ENCODE measurements at places on chromosomes 13 and 19.

GRCh38 chr13:30908416-30908980, 2.4 kb downstream of the MEDAG start:
- DNase-seq: peak; percentile 47

GRCh38 chr19:49557641-49558325, 22.6 kb downstream of the NOSIP start:
- DNase-seq: no peak

DNA sequence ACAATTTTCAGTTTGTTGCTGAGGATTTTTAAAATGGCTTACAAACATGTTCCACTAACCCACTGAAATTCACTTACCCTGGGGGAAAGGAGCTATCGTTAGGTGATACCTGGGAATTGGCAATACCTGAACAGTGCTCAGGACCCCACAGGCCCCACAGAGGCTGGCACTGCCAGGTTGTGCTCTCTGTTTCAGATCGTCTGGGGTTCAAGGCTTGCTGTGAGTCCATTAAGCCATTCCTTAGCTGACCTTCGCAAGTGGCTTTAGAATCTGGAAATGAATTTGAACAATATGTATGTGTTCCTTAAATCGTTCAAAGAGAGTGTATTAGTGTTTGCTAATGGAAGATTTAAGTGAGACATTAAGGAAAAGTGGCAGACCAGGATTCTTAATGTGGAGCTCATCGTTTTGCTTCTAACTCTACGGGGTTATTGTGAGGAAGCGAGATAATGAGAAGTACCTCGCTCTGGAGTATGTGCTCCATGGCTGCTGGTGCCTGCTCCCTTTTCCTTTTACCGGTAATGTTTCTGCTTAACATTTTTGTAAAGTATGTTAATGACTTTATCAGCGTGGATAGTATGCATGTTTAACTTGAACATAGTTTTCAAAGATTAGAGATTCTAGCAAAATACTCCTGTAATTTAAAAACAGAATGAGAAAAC, 13.6 kb downstream of the KLF5 start:
- DNase-seq: no peak

GRCh38 chr19:31678421-31678820, 329.2 kb upstream of the TSHZ3 start:
- peak; percentile 21 for DNase-seq

DNA sequence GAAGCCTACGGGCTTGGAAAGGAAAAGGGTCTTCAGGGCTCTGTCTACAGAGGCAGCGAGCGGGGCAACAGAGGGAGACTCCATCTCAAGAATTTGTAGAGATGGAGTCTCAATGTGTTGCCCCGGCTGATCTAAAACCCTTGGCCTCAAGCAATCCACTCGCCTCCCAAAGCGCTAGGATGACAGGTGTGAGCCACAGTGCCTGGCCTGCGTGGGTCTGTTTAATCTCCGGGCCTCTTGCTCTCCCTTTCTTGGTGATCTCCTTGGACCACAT, 8.1 kb downstream of the RPS9 start:
- DNase-seq: peak; percentile 22

- no peak for DNase-seq
Measured at GRCh38 chr19:20271215-20271926, 104.4 kb downstream of the ZNF486 start.

- no peak for DNase-seq
Measured at GRCh38 chr13:42899266-42899665, 92.8 kb downstream of the EPSTI1 start.

DNA sequence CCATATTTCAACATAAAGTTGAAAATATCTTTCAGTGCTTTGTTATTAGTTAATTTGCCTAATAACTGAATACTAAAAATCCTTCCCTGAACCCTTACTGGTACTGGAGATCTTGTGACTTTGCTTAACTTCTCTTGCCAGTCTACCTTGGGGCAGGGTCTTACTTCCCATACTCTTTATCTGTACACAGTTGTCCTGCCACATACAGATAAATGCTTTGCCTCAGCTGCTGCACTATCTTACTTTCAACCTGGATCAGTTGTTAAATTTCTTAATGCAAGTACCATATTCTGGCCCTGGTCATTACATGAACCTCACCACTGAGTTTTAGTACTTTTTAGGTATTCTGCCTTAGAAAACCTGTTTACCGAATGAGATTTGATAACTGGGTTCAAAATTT, 107.6 kb downstream of the PIBF1 start:
- no peak for DNase-seq
